ENCODE measurements at places on chromosomes 4 and X.

GRCh38 chr4:157220371-157220881 is at the start of gene GRIA2:
Gene GRIA2, plus strand, starts transcription at chr4:157220728. Its CDS starts 315 bp downstream, at chr4:157221043.
- peak; percentile 51 for DNase-seq

- no peak for DNase-seq
These were observed 913 bp upstream of the PRDM8 start for GRCh38 chr4:80196259-80196921.

- no peak for DNase-seq
These were observed 1.8 kb downstream of the ACOX3 start for GRCh38 chr4:8438743-8439142.

DNA sequence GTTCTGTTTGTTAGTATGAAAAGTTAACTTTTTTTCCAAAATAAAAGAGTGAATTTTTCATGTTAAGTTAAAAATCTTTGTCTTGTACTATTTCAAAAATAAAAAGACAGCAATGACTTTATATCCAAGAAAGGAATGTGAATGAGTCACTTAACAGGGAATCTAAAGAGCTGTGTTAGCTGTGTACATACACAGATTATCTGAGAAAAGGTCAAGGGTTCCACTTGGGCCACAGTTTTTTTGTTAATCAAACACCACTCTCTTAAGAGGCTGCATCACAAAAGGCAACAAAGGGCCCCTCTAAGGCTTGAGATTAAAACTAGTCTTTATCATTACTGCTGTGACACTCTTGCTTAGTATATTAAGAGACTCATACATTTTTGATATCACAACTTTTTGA is 82.1 kb downstream of the FIP1L1 start:
- DNase-seq: no peak

GRCh38 chr4:13328591-13328990 is 155.5 kb downstream of the RAB28 start:
- no peak for DNase-seq
